Activated T-helper 1 cell treated with Interleukin-2 at 50 U/mL for 16 hours (primary cell): ENCODE measurements at places on chromosomes 4 and X.
A peak's percentile ranks its signal among the peaks of the same experiment; 100 is the strongest.

- no peak for DNase-seq
Measured at GRCh38 chr4:109848501-109848900, 594 bp downstream of the LRIT3 start.

GRCh38 chr4:82467471-82467870, 37.1 kb downstream of the ENOPH1 start:
- no peak for DNase-seq

GRCh38 chrX:140510895-140511295, 6.0 kb upstream of the SOX3 start:
- no peak for DNase-seq

DNA sequence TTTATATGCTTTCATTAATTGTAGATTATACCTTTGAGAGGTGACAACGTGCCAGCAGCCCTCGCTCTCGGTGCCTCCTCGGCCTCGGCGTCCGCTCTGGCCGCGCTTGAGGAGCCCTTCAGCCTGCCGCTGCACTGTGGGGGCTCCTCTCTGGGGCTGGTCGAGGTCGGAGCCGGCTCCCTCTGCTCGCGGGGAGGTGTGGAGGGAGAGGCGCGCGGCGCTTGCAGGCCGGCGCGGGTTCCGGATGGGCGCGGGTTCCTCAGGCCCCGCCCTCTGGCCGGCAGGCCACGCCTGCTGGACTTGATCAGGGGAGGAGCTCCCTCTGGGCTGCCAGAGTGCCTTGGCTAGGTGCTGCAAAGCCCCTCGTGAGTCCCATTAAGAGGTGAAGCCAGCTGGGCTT, 321.1 kb upstream of the PCDH18 start:
- DNase-seq: no peak

GRCh38 chr4:101835121-101835904, 44.8 kb downstream of the BANK1 start:
- DNase-seq: no peak

DNA sequence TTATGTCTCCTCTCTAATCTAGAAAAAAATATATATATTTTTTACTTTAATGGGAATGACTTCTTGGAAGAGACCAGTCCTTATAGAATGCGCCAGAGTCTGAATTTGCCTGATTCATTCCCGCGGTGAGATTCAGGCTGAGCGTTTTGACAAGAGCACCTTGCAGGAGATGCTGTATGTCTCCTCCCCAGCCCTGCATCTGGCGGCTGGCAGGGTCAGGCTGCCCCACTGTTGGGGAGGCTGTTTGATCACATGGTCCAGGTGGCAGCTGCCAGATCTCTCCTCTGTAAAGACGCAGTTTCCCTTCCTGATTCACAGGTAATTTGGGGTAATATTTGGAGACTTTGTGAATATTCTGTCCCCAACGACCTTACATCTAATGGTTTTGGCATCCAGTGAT, 9.7 kb downstream of the PDZD4 start:
- no peak for DNase-seq

- no peak for DNase-seq
Measured at GRCh38 chr4:107742791-107743190, 22.8 kb upstream of the PAPSS1 start.

DNA sequence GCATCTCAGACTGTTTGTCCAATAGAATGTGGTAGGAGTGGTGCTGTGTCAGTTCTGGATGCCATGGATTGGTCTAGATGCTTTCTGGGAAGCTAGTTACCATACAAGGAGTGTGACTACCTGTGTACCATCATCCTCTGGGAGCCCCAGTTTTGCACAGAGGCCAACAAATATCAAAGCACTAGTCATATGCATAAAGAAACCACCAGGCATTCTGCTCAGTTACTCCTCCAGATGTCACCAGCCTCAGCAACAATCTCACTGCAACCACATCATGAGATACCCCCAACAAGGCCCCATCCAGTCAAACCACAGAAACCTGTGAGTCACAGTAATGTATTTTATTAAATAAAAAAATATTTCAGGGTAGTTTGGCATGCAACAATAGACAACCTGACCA, 435.8 kb upstream of the CPEB2 start:
- DNase-seq: no peak

DNA sequence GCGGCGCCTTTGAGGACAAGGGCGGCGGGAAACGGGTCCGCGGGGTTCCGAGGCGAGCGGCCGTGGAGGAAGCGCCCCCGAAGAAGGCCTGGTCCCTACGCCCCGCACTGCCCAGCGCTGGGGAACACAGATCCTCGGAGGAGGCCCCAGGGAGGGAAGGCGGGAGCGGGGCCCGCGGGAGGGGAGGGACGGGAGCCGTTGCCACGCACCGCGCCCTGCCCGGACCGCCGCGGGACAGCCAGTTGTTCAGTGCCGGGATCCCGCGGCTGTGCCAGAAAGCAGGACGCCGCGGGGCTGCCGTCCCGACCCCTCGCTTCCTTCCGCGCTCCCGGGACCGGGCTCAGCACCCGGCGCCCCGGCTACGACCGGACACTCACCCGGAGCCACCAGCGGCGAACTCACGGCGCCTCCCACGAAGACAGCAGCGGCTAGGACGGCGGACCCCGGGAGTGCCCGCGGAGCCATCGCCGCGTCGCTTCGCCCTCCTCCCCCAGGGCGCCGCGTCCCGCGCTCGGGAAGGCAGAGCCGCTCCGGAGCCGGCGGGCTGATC, 278 bp downstream of the RELL1 start:
- DNase-seq: peak; percentile 30

GRCh38 chr4:173506597-173507211, 23.3 kb downstream of the HAND2 start:
- DNase-seq: no peak
